ENCODE measurements at places on chromosomes 13 and 19. TPM values are rescaled to one million over a fixed set of nuclear protein-coding genes. Genes with fewer than 3 reads are reported as not detected.

Gene KLC3
- total RNA-seq, result not detected

Gene RFPL4AL1
- not detected for total RNA-seq

Gene BICRA
- total RNA-seq, result 9.7 TPM

Gene PCP2
- total RNA-seq, result not detected

Gene GZMM
- 0.32 TPM for total RNA-seq

DNA sequence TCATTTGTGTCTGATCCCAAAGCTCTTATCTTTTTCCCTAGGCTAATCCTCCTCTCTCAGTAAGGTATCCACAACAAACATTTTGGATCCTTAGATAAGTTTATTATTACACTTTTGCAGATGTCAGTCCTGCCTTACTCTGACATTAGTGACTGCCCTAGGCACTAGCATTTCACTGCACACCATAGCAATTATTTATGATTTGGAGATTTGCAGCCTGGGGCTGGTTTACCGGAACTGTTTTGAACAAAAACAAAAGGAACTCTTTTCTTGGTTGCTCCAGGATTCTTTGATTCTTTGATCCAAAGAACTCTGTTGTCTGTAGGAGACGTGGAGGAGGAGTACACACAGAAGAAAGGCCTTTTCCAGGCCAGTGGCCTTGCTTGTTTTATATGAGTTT is 80.4 kb downstream of the EDNRB start:
- no peak for DNase-seq

DNA sequence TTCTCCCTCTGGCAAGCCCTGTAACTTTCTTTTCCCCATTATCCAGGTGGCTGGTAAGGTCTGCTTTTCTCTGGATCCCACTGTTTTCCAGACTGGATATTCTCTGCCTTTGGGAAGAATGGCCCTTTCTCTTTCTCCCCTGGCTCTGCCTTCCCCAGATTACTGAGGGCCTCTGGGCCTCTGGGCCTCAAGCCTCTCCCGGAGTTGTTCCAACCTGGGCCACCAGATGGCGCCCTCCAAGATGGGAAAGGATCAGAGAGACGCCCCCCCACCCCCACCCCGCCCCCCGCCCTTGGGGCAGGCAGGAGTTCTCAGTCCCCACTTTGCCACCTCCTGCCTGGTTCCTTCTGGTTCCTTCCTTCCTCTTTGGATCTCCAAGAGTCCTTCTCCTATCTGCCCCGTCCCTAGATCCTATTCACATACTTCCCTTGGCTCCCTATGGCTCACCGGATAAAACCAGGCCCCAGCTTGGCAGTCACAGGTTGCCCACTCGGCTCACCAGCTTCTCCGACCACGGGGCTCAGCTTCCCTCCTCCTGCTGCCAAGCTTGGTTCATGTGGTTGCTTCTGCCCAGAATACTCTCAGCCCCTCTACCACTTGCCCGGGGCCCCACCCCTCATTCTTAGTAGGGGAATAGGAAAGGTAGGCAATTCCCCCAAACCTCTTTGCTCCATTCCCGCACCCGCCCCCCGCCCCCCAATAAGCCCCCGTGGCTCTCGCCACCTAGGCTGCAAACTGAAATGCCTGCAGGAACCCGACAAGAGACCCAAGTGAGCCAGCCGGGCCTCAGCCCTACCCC is 13.1 kb downstream of the EPS8L1 start:
- DNase-seq, result peak; percentile 93

- no peak for DNase-seq
Observed at GRCh38 chr13:79155883-79156282, 250.2 kb downstream of the RBM26 start.

DNA sequence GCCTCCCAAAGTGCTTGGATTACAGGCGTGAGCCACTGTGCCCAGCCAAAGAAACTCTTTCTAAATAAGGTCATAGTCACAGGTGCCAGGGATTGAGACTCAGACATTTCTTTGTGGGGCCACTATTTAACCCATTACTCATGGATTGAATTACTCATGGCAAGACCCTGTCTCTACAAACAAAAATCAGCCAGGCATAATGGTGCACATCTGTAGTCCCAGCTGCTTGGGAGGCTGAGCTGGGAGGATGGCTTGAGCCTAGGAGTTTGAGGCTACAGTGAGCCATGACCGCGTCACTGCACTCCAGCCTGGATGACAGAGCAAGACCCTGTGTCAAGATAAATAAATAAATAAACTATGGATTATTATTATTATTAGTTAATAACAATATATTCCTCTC is 3.6 kb upstream of the KLF2 start:
- no peak for DNase-seq

DNA sequence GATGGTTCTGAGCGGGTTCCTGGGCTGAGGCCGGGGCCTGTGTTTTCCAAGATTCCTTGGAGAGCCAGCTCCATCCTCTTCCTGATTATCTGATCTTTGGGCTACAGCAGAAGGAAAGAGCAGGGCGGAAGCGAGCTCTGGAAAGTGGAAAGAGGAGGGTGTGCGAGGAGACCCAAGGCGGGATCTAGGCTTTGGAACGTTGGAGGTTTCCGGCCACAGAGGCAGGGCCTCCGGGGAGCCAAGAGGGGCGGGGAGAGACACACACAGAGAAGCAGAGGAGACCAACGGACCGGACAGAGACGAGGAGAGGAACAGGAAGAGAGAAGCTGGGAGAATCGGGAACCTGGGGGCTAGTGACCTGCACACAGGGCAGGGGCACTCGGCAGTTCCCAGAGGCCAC is at the start of gene CLEC11A:
CLEC11A (plus strand) TSS at position 296 of the 400 bp plus-strand sequence. CDS start 162 bp downstream, outside the sequence.
- DNase-seq, result peak; percentile 88

GRCh38 chr13:95624020-95624419 is 20.5 kb downstream of the DZIP1 start:
- DNase-seq, result no peak

DNA sequence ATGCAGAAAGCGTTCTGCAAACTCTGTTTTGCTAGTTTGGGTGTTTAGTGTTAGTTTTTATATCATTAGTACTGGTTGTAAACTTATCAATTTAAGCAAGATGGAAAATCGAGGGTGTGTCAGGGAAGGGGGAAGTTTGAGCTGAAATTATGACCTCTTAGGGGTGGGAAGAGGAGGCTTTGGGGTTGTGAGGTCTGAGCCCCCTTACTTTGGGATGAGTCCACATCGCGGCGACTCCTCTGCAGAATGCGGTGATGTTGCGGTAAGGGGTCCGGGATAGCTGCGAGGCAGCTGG is 743 bp upstream of the NDUFS7 start:
- no peak for DNase-seq

DNA sequence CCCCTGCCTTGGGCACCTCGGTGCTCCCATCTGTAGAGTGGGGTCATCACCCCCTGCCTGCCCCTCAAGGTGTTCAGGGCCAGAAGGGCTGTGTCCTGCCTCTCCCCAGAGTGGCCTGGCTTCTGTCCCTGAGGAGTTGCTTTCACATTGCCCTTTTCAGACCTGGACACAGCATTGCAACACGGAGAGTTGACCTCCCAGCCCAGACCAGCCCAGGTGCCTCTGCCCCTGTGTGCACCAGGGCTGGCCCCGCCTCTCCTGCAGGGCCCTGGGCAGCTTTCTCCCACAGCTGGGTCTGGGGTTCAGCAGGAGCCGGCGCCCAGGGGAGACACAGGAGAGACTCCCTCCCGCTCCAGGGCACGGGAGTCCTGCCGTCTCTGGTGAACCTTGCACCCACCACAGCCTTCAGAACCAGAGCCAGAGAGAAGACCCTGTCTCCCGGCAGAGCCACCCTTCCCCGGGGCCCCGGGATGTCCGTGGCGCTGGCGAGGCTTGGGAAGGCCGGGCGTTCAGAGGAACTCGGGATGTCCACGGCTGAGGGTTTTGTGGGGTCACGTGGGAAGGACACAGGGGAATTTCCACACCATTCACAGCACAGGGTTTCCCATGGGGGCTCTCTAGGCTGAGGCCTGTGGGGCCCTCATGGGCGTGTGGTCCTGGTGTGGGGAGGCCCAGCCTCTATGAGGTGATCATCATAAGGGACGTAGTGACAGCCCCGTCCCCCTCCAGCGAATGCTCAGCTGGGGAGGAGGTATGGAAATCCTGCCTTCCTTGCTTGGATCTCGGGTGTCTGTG is 23.2 kb downstream of the C13orf46 start:
- DNase-seq, result peak; percentile 40

- DNase-seq, result no peak
Observed at GRCh38 chr13:52827839-52828238, 20.6 kb downstream of the PCDH8 start.

All from right cardiac atrium (tissue), 5 donors.